WTC11 (cell line): ENCODE measurements at places on chromosomes 5 and 9.
A peak's percentile ranks its signal among the peaks of the same experiment; 100 is the strongest.

DNA sequence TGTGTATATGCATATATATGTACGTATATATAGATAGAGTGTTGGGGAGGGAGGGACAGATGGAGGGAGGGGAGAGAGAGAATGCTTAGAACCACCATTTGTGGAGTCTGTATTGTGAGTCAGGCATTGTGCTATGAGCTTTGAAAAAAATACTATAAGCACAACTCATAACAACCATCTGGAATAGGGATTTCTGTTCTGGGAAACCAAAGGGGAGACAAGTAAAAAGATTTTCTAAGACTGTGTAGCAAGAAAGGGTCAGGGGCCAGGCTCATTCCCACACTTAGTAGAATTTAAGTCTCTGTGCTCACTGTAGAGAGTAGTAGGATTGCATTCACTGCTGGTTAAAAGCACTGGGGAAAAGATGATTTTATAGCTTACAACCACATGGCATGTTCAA, 202.3 kb upstream of the SGCD start:
- H3K4me1 ChIP-seq: no peaks in the 10 kb centered on the region
- H3K4me3 ChIP-seq: no peak overlapping the region
- no peak for DNase-seq
- H3K27me3 ChIP-seq: no peaks in the 10 kb centered on the region
- no peak overlapping the region for H3K27ac ChIP-seq
- no peaks in the 10 kb centered on the region for H3K36me3 ChIP-seq

GRCh38 chr5:22557251-22557650, 295.9 kb downstream of the CDH12 start:
- H3K4me1 ChIP-seq: no peaks in the 10 kb centered on the region
- H3K27ac ChIP-seq: no peak overlapping the region

DNA sequence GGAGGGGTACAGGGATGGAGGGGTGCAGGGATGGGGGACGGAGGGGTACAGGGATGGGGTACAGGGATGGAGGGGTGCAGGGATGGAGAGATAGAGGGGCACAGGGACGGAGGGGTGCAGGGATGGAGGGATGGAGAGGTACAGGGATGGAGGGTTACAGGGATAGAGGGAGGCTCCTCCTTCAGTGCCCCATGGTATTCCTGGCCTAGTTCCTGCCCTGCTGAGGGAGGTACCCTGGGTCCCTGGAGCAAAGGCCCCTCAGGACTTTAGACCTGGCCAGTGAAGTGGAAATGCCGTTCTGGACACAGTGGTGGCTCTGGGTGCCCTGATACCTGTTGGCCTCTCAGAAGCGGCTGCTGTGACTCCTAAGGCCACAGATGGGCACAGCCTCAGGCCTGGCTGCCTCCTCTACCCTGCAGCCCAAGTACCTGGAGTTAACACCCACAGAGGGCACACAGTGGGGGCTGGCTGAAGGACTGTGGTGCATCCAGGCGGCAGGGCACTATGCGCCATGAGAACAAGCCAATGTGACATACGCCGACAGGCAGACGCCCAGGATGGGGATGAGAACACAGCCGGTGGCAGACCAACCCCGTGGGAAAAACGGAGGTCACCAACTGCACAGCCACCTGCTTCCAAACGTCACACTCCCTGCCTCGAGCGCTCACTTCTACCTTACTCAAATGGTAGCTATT, 8.4 kb downstream of the PTGES2 start:
- peaks cover 10% of the 10 kb centered on the region for H3K4me1 ChIP-seq
- no peaks in the 10 kb centered on the region for H3K27me3 ChIP-seq
- no peak for DNase-seq
- H3K4me3 ChIP-seq: no peak overlapping the region
- no peak overlapping the region for H3K27ac ChIP-seq

- H3K27ac ChIP-seq: no peak overlapping the region
- DNase-seq: no peak
- H3K36me3 ChIP-seq: peaks cover 29% of the 10 kb centered on the region
Observed at GRCh38 chr5:75567710-75568109, 43.5 kb upstream of the ANKDD1B start.

DNA sequence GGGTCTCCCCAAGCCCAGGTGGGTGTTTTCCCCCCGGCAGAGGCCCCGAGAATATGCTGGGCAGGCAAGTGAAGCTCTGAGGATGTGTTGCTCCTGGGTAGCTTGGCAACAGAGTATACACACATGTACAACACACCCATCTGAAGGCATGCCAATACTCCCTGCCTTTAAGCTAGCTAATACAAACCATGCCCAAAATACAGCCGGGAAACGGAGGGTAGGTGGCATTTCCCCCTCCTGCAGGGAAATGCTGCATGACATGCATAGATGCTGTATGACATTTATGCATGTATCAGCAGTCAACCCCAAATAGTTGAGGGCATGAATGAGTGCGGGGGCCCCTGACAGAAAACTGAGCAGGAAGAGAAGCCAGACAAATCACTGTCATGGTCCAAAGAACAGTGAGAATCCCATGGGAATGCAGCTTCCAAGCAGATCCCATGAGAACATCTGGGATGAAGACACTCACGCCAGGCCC, 614.1 kb downstream of the EBF1 start:
- no peak for DNase-seq
- no peak overlapping the region for H3K4me3 ChIP-seq
- H3K36me3 ChIP-seq: peaks cover 3% of the 10 kb centered on the region; the same call in 1 of the 2 replicates
- no peak overlapping the region for H3K27ac ChIP-seq

GRCh38 chr9:128072144-128073021, 4.4 kb downstream of the SLC25A25 start:
- H3K27me3 ChIP-seq: no peaks in the 10 kb centered on the region
- peaks cover 30% of the 10 kb centered on the region for H3K4me1 ChIP-seq
- peak overlapping the region; percentile 73 for H3K27ac ChIP-seq

DNA sequence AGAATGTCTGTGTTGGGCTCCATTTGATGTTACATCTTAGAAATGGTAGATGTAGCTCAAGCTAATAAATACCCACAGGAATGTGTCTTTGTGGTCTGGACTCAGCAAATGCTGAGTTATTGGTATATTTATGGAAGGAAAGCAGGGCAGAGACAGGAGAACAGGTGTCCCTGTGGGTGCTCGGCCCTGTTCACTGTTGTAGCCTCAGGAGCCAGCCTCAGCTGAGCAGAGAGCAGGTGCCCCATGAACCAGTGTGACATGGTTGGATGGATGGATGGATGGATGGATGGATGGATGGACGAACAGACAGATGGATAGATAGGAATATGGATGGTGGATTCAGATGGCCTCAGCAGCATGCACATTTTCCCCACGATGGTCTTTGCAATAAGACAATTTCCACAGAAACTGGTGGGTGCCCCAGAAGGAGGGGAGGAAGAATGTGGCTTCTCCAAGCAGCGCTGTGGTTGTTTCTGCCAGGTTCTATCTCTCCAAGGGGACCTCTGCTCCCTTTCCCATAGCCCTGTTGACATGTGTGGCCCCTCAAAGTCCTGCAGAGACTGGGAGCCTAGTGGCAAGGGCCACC, 8.2 kb upstream of the IRF1 start:
- no peaks in the 10 kb centered on the region for H3K36me3 ChIP-seq
- no peak overlapping the region for H3K27ac ChIP-seq
- peaks cover 16% of the 10 kb centered on the region for H3K4me1 ChIP-seq
- H3K27me3 ChIP-seq: peaks cover 3% of the 10 kb centered on the region

GRCh38 chr5:159385536-159385935, 55.2 kb upstream of the IL12B start:
- H3K27me3 ChIP-seq: peaks cover 3% of the 10 kb centered on the region; the same call in 1 of the 2 replicates
- no peak overlapping the region for H3K4me3 ChIP-seq
- H3K36me3 ChIP-seq: peaks cover 33% of the 10 kb centered on the region

- no peak for DNase-seq
- H3K4me1 ChIP-seq: peaks cover 43% of the 10 kb centered on the region
- H3K4me3 ChIP-seq: no peak overlapping the region
- H3K27me3 ChIP-seq: no peaks in the 10 kb centered on the region
- no peak overlapping the region for H3K27ac ChIP-seq
Observed at GRCh38 chr5:143174714-143175398, 228.6 kb downstream of the NR3C1 start.

DNA sequence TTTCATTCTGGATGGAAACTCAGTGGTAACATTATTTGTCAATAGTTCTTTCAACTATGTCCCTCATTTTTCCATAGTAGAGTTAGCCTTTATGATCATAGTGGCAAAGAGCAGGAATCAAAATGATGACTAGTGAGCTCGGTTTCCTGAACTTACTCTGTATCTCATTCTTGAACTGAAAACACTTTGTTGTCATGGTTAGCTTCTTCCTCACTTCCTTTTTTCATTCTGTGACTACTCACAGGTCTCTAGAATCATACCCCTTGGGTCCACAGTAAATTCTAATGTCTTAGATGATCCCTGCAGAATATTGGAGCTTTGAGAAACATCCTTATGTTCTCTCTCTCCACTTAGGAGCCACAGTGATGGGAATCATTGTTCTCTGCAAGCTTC, 29.4 kb upstream of the RECK start:
- peaks cover 4% of the 10 kb centered on the region; the same call in 1 of the 2 replicates for H3K4me1 ChIP-seq
- H3K4me3 ChIP-seq: no peak overlapping the region
- peaks cover 63% of the 10 kb centered on the region for H3K27me3 ChIP-seq
- H3K27ac ChIP-seq: no peak overlapping the region
- no peak for DNase-seq

GRCh38 chr9:116939161-116939560, 252.1 kb downstream of the TRIM32 start:
- peaks cover 3% of the 10 kb centered on the region for H3K4me1 ChIP-seq
- H3K27me3 ChIP-seq: no peaks in the 10 kb centered on the region
- H3K4me3 ChIP-seq: no peak overlapping the region
- no peaks in the 10 kb centered on the region for H3K36me3 ChIP-seq
- no peak overlapping the region for H3K27ac ChIP-seq

DNA sequence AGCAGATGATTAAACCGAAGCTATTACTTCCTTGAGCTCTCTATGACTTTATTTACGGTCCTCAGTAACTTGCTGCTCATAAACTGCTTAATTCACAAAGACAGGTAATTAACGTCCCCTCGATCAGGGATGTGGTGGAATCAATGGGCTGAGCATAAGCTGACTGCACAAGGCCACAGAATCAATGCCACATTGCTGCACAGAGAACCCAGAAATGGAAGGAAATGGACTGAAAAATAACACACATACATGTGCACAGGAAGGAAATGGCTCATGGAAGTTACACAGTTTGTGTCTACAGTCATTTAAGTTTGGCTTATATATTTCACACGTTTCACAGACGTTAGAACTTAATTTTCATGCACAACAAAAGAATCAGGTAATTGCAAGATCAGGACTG, 118.3 kb upstream of the KLF9 start:
- no peak overlapping the region for H3K4me3 ChIP-seq
- H3K4me1 ChIP-seq: peaks cover 26% of the 10 kb centered on the region
- no peaks in the 10 kb centered on the region for H3K27me3 ChIP-seq
- no peaks in the 10 kb centered on the region for H3K36me3 ChIP-seq
- H3K27ac ChIP-seq: no peak overlapping the region

- DNase-seq: no peak
- H3K36me3 ChIP-seq: no peaks in the 10 kb centered on the region
- H3K4me3 ChIP-seq: no peak overlapping the region
- no peaks in the 10 kb centered on the region for H3K27me3 ChIP-seq
Observed at GRCh38 chr5:156154757-156155156, 172.2 kb upstream of the SGCD start.

DNA sequence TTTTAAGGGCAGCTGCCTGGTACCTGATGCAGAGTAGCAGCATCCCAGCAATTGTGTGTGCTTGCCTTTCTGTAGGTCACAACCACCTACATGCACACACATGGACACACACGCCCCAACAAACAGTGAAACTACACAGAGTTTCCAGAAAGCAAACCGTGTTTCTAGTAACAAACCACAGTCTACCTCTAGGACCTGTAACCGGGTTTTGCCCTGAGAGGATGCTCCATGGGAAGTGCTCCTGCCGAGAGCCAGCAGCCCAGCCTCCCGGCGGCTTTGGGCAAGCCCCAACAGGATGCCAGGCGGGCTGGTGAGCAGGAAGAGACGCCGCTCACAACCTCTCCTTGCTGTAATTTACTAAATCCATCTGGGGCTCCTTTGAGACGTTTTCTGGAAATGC, 4.1 kb upstream of the TCF7 start:
- H3K4me1 ChIP-seq: peaks cover 11% of the 10 kb centered on the region
- no peak overlapping the region for H3K4me3 ChIP-seq
- no peaks in the 10 kb centered on the region for H3K36me3 ChIP-seq
- peaks cover 41% of the 10 kb centered on the region for H3K27me3 ChIP-seq
- no peak for DNase-seq

GRCh38 chr9:19174127-19174912, 47.0 kb upstream of the PLIN2 start:
- no peaks in the 10 kb centered on the region for H3K36me3 ChIP-seq
- no peaks in the 10 kb centered on the region for H3K27me3 ChIP-seq
- no peak overlapping the region for H3K4me3 ChIP-seq
- peak; percentile 30 for DNase-seq
- no peak overlapping the region for H3K27ac ChIP-seq

DNA sequence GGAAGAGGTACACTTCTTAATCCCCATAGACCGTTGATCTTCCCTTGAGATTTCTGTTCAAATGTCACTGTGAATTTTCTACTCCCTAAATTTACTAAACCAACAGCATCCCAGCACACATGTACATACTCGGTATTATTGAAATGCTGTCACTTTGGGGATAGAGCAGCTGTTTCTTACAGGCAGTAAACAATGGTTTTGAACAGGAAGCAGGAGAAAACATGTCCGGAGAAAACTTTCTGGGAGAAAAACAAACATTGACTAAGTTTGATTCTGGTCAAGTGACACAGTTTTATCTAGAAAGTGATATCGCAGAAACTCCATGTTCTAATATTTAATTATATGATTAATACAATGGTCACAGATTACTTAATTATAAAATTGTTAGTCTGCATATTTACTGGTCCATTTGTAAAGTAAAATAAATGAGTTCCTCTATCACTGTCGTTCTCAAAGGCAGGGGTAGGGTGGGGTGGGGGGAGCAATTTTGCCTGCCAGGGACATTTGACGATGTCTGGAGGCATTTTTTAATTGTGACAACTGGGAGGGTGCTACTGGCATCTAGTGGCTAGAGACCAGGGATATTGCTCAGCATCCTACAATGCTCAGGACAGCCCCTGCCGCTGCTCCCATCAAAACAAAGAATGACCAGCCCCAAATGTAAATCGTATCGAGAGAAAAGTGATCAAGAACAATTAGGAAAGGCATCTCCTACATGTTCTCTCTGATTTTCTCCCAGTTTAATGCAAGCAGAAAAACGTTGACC, 12.2 kb downstream of the TAS2R1 start:
- no peak overlapping the region for H3K27ac ChIP-seq
- H3K27me3 ChIP-seq: no peaks in the 10 kb centered on the region
- no peaks in the 10 kb centered on the region for H3K36me3 ChIP-seq
- H3K4me3 ChIP-seq: no peak overlapping the region
- DNase-seq: no peak
- H3K4me1 ChIP-seq: no peaks in the 10 kb centered on the region
